ENCODE measurements at places on chromosomes 5 and 9.

DNA sequence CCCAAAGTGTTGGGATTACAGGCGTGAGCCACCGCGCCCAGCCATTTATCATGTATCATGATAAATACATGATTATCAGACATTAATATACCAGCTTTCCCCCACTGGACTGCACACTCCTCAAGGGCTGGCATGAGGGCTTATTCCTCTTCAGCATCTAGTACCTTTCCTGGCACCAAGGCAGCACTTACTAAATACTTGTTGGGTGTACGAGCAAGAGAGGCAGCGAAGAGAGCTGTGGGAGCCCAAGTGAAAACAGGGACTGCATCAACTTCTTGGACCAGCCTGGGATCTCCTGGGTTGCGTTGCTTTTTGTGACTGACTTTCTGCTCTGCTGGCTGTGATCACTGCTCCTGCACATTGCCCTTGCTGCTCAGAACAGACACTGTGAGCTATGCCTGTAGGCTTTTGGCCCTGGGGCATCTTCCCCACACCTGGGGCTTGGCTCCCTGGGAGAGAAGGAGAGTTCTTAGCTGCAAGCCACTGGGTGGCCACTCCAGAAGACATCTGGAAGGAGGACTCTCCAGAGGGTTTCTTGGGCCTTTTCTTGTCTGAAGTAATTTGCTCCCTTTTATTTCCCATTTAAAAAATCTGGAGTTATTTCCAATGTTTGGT, 224.3 kb downstream of the NR3C1 start:
- DNase-seq = no peak

GRCh38 chr9:137550231-137550621, at the start of gene PNPLA7:
PNPLA7 (minus strand) TSS chr9:137550402; CDS start chr9:137550197, 205 bp downstream.
- DNase-seq = peak; percentile 73

DNA sequence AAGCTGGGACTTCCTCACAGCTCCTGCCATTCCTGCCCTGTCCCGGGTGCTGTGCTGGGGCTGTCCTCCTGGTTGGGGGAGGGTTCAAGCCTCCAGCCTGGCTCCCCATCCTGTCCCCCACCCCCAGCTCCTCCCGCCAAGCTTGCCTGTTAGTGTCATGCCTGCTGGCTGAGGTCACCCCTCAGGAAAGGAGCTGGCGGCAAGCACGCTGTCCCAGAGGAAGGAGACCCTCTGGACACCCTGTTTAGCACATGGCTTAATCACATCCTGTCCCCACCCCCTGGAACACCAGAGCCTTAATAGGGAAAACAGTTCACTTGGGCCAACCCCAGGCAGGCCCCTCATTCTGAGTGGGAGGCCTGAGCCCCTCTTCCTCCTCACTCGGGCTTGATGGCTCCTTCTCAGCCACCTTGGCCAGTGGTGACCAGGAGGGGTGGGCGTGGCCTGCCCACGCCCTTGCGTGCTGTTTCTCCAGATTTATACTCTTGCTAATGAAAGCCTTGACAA, 9.2 kb upstream of the PHYHD1 start:
- DNase-seq = peak; percentile 79

- no peak for DNase-seq
Measured at GRCh38 chr9:31045810-31046209, 1338.6 kb upstream of the ACO1 start.

DNA sequence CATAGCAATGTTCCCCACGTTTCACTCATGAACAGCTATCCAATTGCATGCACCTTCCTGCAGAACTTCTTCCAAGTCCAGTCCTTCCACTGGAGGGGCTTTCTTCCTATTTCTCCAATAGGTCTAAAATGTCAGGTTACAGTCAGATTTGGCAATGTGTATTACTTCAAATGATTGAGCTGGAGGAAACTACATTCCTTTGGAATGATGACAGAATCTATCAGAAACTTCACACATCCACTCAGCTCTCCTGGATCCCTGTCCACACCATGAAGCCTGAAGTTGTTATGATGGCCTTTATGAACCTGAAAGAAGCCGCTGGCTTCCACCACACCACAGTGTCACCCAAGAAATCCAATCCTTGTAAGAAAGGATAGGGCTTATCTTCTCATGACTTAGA, 32.2 kb downstream of the FBXW2 start:
- DNase-seq = no peak

- no peak for DNase-seq
Measured at GRCh38 chr5:181198905-181199519, 6.0 kb downstream of the TRIM7 start.

- no peak for DNase-seq
Measured at GRCh38 chr5:76163111-76163628, 80.0 kb downstream of the SV2C start.

DNA sequence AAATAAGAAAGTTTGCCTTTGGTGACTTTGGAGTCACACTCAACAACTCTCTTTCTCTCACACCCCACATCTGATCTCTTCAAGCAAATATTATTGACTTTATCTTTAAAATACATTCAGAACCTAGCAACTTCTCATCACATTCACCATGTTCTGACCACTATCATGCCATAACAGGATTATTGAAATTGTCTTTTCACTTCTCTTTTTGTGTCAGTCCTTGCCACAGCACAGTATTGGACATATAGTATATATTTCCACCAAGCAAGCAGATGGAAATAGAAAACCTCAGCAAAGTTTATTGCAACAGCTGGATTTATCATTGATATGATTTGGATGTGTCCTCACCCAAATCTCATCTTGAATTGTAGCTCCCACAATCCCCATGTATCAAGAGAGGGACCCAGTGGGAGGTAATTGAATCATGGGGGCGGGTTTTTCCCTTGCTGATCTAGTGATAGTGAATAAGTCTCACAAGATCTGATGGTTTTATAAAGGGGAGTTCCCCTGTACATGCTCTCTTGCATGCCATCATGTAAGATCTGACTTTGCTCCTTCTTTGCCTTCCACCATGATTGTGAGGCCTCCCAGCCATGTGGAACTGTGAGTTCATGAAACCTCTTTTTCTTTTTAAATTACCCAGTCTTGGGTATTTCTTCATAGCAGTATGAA, 26.9 kb upstream of the ITGA1 start:
- no peak for DNase-seq

- no peak for DNase-seq
Measured at GRCh38 chr5:9194509-9194908, 351.4 kb downstream of the SEMA5A start.

DNA sequence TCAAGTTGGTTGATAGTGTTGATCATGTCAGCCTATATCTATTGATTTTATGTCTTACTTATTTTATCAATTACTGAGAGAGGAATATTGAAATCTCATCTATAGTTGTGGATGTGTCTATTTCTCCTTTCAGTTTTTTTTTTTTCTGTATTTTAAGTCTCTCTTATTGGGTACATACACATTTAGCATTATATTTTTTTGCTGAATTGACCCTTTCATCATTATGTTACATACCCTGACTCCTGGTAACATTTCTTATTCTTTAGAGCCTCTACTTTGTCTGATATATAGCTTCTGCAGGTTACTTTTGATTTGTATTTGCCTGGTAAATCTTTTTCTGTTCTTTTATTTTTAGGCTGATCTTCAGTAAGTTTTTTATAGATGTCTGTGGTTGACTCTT, 179.5 kb downstream of the GDNF start:
- no peak for DNase-seq

- no peak for DNase-seq
Measured at GRCh38 chr5:59562756-59563389, 330.7 kb downstream of the PDE4D start.

- DNase-seq = no peak
Measured at GRCh38 chr9:133347515-133347984, 381 bp downstream of the MED22 start.

- no peak for DNase-seq
Measured at GRCh38 chr9:95311961-95312360, 5.5 kb downstream of the FANCC start.

- no peak for DNase-seq
Measured at GRCh38 chr9:109996936-109997580, 210.9 kb downstream of the C9orf152 start.

DNA sequence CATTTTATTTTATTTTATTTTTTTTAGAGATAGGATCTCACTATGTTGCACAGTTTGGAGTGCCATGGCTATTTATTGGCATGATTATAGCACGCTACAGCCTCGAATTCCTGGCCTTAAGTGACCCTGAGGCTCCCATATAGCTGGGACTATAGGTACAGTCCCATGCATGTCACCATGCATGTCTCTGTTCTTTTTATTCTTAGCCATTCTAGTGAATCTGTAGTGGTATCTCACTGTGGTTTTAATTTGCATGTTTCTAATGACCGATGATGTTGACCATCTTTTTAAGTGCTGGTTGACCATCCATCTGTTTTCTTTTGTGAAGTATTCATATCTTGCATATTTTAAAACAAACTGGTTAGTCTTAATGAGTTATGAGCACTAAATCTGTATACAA, 76.1 kb downstream of the SLC44A1 start:
- DNase-seq = no peak

- DNase-seq = no peak
Measured at GRCh38 chr5:102865171-102865509, 110.0 kb downstream of the PAM start.

GRCh38 chr9:130212543-130213297, 40.5 kb downstream of the NCS1 start:
- no peak for DNase-seq

DNA sequence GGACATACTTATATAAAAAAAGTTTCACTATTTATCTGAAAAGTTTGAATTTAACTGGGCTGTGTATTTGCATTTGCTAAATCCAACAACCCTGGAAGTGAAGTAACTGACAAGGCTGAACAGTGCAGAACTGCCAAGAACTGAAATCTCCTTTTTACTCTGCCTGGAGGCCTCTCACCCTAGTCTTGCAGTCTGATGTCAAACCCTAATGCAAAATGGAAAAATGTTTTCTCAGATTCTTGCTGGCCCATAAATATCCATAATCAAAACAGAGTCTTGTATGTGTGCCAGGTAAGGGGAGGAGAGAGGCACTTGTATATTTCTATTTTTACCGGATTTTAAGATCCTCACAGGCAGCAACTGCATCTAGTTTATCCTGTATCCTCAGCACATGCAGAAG, 432.7 kb upstream of the KLF4 start:
- no peak for DNase-seq

DNA sequence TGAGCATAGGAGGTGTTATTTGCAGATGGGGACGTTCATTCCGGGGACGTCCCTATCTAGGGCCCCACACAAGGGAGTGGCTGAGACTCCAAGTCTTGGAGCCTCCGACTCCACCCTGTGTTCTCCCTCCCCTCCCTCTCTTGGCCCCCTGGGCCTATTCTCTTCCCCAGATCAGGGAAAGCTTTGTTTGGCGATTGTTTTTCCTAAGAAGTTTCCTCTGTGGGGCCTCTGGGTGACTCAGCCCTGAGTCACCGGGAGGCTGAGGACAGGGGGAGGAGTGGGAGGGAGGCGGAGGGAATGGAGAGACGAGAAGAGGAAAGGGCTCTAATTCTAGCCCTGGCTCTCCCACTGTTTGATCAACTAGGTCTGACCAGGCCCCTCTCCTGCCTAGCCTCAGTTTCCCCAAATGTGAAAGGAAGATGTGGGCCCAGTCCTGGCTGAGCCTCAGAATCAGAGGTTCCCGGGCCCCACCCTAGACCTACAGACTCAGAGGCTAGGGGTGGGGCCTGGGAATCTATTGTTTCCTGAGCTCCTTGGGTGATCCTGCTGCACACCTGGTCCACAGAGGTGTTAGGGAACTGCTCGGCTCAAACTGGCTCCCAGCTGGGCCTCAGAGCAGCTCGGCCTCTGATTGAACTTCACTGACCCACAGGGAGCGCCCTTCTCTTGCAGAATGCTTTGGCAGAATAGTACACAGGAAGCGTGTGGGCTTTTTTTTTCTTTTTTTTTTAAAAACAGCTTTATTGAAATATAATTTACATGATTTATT, 19.2 kb downstream of the GSN start:
- peak; percentile 56 for DNase-seq

DNA sequence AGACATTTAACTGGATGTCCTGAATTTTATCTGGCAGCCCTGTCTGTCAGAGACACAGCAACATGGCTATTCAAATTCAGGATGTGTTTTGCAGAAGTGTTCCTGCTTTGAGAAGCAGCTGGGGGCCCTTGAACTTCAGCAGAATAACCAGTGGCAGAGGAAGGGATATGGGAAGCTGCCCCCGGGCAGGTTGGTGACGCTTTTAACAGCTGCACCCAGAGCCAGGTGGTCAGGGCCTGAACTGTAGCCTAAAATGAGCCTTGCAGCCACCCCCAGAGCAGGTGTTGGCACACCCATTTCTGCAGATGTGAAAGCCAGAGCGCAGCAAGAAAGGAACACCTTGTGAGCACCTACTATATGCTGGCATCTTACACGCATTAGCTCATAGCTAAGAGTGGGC, 128.7 kb upstream of the BOD1 start:
- no peak for DNase-seq

DNA sequence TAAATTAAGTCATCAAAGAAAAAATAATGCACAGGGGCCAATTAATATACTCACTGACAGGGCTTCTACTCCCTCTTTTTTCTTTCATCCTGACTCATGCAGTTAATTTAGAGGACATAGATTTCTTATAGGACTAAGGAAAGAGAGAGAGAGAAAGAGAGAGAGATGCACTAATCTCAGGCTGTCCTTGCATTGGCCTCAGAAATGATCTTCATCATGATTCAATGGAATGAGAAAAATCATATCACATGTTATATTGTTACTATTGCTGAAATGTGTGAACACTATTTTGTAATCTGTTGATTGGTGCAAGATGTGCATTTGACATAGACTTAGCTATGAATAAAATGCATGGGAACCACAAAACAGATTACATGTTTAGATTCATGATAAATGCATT, 608.3 kb upstream of the NUDT12 start:
- DNase-seq = no peak

DNA sequence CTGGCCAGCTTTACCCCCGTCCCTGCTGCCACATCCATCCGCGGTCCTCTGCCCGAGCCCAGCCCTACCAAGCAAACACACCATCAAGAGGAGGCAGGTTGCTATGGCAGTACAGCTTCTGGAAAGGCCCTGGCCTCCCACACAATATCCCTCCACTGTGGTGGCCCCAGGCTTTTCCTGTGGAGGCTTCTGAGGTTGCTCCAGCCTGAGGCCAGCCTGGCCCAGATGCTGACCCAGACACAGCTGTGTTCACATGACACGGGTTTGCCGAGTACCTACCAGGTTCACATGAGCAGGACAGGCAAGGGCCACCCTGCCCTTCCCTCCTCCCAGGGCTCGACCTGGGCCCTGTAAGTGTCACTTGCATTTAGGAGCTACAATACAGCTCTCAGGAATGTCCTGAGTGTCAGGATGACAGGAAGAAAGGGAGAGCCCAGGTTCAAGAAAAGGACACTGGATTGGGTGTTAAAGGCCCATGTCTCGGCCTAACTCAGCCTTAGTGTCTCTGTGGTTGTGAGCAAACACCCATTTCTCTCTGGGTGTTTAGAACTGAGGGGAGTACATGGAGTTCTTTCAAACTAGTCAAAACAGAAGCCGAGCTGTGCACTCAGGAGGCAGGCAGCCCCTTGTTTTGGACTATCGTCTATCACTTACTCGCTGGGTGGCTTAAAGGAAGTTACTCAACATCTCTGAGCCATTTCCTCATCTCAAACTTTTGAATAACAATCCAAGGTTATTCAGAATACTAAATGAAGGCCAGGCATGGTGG, 40.2 kb downstream of the NAIF1 start:
- no peak for DNase-seq

- no peak for DNase-seq
Measured at GRCh38 chr9:89996773-89997172, 392.0 kb downstream of the GADD45G start.
